ENCODE measurements at places on chromosomes 6 and 20.

DNA sequence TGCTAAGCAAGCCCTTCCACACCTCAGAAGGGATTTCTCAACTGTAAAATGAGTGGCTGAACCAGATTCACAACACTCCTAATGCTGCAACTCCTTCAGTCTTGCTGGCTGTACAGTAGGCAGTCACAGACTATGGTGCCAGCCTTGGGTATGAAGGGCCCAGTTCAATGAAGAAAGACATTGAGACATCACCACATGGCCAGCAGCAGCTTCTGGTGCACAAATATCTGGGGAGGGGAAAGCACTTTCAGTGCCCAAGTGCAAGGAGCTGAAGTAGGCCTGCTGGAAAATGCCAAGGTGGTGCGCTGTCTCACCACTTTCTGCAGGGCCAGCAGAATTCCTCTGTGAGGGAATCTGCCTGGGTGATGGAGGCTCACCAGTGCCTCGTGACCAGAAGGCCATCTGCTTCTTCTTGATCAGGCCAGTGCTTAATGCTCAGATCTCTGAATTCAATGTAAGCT lies 1.8 kb downstream of the PLA2G7 start:
- no peak for DNase-seq

- DNase-seq = no peak
Observed at GRCh38 chr20:44900231-44900854, 9.5 kb upstream of the PABPC1L start.

- no peak for DNase-seq
Observed at GRCh38 chr6:33112148-33112547, 36.4 kb downstream of the HLA-DPB1 start.

GRCh38 chr6:149277621-149278020 lies 39.9 kb upstream of the TAB2 start:
- DNase-seq = no peak

- no peak for DNase-seq
Observed at GRCh38 chr6:169843991-169844390, 92.6 kb downstream of the ERMARD start.

GRCh38 chr20:32635764-32636163 lies 38.0 kb downstream of the C20orf203 start:
- DNase-seq = no peak

- no peak for DNase-seq
Observed at GRCh38 chr20:29472606-29473005, 1784.9 kb upstream of the DEFB115 start.

GRCh38 chr20:4324611-4325243 lies 309.4 kb upstream of the RNF24 start:
- DNase-seq = no peak

DNA sequence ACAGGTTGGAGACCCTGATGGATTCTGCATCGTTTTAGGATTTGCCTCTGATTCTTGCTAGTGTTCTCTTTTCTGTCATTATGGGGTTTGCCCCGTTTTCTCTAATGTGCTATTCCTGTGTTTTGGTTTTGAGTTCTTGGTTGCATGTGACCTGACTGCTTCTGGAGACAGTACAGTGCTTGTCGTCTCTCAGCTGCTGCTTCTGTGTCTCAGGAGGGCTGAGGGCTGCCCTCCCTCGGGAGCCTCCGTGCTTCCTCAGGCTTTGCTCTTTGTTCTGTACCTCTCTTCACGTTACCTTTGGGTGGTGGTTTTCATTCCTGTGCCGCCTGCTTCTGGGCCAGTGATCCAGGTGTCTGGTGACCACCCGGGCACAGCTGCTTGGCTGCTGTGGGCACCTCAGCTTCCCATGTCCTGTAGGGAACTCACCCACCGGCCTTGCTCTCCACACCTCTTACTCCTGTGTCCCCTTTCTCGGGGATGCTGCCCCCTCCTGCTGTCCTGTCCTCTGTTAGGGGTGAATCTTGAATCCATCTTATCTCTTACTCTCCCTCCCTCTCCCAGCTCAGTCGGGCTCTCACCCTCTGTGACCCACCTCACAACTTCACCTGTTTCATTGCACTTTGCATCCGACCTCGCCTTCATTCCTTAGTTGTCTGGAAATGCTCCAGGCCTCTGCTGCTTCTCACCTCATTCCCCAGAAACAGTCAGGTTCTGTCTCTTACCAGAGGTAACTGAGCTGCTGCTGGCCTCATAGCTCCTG lies 33.2 kb downstream of the PANK2 start:
- DNase-seq = no peak

DNA sequence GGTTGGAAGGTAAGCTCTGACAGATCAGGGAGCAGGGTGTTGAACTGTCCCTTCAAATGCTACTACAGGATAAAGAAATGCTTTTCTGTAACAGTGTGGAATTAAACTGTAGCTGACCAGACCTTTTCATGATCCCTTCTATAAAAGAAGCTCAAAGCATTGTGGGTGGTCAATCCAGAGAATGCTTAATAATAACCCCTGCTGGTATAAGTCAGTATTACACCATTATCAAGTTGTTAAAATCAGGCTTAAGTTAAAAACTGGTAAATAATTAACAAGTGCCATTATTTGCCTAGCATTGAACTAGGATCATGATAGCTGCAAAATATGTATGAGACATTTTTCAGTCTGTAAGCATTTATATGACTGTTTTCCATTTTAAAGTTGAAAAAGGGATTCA lies 468.9 kb downstream of the PKHD1 start:
- no peak for DNase-seq

DNA sequence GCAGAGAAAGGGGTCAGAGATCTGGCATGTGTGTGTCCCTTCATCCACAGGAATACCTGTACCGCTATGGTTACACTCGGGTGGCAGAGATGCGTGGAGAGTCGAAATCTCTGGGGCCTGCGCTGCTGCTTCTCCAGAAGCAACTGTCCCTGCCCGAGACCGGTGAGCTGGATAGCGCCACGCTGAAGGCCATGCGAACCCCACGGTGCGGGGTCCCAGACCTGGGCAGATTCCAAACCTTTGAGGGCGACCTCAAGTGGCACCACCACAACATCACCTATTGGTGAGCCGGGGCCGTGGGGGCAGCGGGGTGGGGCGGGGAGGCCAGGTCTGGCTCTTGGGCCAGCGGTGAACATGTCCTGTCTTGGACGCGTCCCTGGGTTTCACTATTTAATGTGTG lies 1.1 kb downstream of the MMP9 start:
- no peak for DNase-seq
